Stimulated activated CD4-positive, alpha-beta T cell treated with anti-CD3 and anti-CD28 coated beads, Interleukin-2, amount 100 ng/mL, for 24 hours (primary cell): ENCODE measurements at places on chromosomes 4 and X.
A peak's percentile ranks its signal among the peaks of the same experiment; 100 is the strongest.

DNA sequence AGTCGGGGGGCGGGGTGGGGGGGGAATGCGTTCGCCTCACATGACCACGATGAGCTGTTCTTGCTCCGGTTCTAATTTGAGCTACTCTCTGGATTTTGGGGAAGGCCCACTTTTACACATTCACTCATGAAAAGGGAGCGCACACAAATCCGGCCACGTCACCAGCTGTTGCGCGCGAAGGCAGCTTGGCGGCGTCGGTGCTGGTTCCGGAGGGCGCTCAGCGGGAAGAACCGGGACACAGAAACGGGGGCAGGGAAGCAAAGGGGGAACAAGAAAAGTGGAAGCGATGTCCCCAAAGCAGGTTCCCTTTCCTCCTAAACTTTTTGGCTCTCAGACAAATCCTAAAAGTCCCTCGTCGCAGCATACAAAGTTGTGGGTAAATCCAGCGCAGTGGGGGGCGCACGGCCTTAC, 605 bp downstream of the ANXA5 start:
- peak; percentile 61 for DNase-seq

DNA sequence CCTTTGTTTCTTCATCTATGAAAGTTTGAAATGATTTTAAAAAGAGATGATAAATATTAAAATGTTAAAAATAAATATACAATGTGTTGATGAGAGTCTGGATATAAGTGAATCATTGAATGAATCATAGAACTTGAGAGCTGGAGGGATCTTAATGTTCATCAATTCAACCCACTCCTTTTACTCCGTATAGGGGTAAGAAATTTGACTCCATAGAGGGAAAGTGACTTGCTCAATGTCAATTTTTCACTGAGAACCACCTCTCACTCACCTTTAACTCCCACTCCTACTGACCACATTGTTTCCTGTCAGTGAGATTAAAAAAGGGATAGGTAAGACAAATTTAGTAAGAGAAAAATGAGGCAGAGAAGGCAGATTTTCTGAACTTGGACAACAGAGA, 557.2 kb upstream of the GRIA3 start:
- no peak for DNase-seq

GRCh38 chr4:24265989-24266388, 318.4 kb downstream of the DHX15 start:
- DNase-seq, result no peak

- DNase-seq, result no peak
Measured at GRCh38 chr4:24236532-24236931, 346.7 kb upstream of the PPARGC1A start.

- no peak for DNase-seq
Measured at GRCh38 chr4:114782415-114783214, 184.0 kb downstream of the UGT8 start.

DNA sequence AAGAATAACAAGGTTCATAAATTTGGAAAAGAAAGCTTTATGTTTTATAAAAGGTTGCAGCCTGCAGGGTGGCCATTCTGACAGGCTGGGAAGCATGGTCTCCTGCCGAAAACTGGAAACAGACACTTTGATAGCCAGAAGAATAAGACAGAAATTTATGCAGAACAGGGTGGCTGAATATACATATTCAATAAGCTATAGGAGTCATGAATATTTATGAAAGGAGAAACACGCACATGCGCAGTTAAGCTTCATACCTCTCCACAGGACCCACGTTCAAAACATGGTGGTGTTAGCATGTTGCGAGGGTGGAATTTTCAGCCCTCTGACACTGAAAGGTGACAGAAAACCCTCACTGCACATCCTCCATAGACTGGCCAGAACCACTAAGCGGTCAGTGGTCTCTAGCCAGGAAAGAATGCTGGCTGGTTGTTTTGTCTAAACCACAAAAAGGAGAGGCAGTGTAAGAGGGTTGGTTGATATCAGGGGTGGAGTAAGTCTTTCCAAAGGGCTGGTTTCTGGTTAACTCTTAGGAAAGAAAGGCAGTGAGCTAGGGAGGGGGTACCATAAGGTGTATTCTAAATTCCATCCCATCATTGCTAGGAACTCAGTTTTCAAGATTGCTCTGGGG, 58.2 kb downstream of the ANXA10 start:
- DNase-seq, result no peak

DNA sequence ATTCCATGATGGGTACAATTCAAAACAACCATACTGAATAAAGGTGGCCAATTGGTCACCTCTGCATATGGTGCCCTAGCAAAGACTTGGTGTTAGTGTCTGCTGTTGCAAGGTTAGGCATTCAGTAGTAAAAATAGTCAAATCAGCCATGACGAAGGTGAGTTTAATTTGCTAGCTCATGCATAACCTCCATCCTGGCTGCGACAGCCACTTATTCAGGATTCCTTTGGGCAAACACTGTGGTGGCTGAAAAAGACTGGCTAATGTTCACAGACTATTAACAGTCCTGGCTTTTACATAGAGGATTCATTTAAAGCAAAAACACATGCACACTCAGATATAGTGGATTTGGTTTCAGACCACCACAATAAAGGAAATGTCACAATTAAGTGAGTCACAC, 34.8 kb upstream of the MAP9 start:
- no peak for DNase-seq

GRCh38 chrX:110251526-110251925, 66.4 kb downstream of the AMMECR1 start:
- no peak for DNase-seq

- DNase-seq, result no peak
Measured at GRCh38 chr4:185359767-185360446, 35.8 kb downstream of the LRP2BP start.

DNA sequence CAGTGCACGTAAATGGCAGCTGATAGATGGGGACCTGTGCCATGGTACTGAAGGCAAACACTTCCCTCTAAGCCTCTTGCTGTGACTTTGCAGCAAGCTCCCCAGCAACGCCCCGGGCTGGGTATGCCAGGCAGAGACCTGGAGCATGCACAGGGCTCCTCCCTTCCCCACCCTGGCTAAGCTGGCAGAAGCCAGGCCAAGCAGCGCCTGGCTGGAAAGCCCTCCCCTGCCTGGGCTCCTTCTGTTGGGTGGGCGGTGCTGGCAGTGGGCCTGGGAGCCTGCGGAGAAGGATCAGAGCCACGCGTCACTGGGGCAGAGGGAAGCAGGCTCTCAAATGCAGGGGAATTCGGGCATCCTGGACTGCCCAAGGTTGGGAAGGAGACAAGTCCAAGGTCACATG, 3.6 kb downstream of the ATP2B3 start:
- DNase-seq, result no peak
